Stimulated activated CD4-positive, alpha-beta T cell treated with anti-CD3 and anti-CD28 coated beads, Interleukin-4, amount 100 ng/mL, for 48 hours (primary cell): ENCODE measurements at places on chromosomes 11 and 22.

GRCh38 chr22:22067192-22067591, 84.6 kb upstream of the TOP3B start:
- no peak for DNase-seq

DNA sequence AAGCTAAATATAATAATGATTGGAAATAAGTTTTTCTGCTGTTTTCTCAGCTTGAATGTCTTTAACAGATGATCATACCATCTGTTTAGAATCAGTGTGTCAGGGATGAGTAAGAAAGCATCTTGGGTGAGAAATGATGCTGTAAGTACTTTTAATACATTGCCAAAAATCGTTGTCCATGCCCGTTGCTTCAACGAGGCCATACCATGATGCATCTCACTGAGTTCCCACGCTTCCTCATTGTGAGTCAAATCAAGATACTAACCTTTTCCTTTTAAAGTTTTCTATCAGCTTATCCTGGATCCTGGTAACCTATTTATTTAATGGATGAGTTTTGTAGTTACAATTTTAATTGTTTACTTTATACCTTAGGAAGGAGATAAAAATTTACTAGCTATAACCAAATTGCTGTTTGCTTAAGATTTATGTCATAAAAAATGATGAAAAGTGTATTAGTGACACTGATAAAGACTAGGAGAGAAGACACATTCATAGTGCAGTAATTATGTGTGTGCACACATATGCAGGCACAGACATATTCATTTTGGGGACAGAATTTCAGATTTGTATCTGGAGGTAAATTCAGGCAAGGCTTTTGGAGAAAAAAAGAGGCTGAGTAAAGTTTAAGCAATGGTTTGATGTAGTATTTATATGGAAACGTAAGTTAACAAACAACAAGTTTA, 154.8 kb downstream of the UVRAG start:
- no peak for DNase-seq

DNA sequence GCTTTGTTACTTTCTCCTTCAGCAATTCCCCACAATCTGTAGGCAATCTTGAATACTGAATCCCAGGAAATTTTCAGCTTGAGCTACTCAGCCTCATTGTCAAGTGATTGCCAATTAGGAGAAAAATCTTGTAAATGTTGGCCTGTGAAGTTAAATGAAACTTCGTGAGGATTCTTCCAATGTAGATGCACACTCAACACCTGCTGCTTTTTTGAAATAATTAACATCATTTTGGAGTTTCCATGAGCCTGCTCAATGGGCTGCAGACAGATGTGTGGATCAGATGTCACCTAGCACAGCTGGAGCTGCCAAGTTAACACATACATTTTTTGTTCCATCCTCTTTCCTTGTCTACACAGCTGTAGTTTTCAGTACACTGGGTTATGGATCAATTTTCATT, 645.6 kb upstream of the LUZP2 start:
- no peak for DNase-seq

- DNase-seq = no peak
These were observed 2.0 kb upstream of the TSSK2 start for GRCh38 chr22:19128946-19129727.

GRCh38 chr11:27464289-27464696, 8.3 kb downstream of the LGR4 start:
- DNase-seq = no peak

DNA sequence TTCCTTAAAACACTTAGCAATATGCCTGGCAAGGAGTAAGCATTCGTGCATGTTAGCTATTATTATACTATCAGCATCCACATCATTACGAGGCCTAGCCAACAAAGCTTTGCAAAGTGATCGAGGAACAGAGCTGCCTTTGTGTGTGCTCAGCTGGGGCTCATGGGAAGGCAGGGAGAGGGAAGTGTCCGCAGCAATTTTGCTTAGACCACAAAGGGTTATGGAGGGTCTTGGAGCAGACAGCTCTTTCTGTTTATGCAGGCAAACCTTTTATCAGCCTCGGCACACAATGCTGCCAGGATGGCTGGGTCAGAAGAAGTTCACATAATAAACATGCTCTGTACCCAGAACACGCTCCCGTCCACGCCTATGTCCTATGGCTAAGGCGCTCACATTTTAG, 10.9 kb upstream of the DKK3 start:
- no peak for DNase-seq

GRCh38 chr11:77046060-77046501, 11.9 kb downstream of the B3GNT6 start:
- peak; percentile 52 for DNase-seq

DNA sequence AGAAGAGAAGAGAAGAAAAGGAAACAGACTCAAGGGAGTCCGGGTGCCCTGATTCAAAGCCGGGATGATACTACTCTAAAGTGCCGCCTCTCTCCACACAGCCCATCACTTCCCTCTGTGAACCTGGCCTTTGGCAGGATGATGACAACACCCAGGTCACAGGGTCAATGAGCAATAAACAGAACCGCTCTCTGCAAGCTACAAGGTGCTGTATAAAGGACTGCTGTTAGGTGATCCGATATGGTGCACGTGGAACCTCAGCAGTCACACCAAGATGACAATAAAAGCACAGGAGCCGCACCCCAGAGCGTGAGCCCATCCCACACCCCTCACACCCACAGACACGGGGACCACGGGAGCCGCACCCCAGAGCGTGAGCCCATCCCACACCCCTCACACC, 10.7 kb downstream of the TTLL1 start:
- no peak for DNase-seq

GRCh38 chr11:86277741-86278140, 24.3 kb upstream of the HIKESHI start:
- DNase-seq = no peak

DNA sequence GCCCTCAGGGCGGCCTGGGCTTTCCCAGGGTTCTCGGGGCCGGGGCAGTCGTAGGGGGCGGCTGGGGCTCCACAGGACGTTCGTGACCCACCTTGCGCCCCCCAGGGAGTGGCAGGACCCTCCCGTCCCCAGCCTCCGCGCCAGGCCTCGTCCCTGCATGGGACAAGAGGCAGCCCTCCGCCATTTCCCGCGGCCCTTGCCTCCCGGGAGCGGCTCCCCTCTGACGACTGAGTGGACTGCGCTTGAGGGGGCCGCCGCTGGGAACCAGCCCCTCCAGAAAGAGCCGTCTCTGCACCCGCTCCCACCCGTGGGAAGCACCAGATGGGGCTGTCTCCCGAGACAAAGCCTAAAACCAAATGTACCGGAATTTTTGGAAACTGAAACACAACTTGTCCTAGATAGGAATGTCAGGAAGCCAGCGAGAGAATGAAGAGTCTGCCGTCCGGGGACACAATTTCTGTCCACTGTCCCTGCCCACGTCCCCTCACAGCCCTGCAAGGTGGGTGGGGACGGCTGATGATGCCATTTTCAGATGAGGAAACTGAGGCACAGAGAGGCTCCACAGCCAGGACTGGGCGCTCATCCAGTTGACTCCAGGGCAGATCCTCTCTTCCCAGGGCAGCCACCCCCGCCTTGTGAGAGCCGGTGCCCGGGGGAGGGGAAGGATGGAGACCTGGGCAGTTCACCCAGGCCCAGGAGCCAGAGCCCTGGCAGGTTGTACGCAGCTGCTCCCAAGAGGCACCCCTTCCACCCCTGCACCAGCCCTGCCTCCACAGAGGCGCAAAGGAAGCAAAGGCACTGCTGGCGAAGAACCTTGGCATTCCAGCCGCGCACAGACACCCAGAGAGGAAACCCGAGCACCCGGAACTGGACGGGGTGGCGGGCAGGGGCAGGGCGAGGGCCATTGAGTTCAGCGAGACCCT, 18.1 kb upstream of the PICK1 start:
- no peak for DNase-seq

DNA sequence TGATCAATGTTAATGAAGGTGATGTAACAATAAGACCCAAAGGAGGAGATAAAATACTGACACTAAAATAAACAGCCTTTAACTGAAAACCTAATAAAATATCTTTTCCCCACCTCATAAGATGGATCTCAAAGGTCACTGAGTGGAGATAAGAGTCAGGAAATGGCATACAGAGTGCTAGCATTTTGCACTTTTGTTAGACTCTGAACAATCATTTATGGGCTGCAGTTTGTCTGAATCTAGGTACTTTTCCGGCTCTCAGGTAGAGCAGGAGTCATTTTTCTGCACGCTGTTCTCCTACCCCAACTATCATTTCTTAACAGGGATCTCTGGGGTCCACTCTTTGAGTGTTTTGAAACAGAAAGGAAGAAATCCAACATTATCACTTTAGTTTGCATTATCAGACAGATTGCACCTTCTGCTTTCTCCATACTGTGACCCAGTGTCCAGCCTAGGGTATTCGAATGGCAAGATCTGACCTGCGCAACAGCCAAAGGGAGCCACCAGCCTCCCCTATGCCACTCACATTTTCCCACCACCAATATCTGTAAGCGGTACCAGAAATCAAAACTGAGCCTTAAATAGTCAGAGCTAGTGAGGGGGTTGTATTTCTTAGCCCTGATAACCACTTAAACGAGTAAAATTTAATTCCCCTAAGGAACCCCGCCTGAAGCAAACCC, 863 bp downstream of the SIAE start:
- DNase-seq = no peak

DNA sequence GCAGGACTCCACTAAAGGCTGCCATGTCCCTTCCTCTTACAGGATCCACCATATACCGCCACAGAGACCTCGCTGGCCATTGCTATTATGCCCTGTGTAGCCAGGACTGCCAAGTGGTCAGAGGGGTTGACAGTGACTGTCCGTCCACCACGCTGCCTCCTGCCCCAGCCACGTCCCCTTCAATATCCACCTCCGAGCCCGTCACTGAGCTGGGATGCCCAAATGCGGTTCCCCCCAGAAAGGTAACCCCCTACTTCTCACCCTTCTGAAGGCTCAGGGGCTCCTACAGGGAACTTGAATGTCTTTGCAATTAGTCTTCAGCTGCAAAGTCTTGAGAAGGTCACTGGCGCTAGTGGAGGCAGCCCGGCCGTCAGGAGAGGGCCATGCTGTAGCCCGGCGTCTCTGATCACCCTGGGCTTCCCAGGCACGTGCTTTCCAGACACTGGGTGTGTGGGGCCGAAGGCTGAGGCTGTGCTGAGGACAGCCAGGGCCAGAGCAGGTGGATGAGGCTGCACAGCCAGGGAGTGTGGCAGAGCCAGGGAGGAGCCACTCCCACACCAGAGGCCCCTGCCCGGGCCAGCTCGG, 30.0 kb upstream of the MUC5B start:
- DNase-seq = no peak

DNA sequence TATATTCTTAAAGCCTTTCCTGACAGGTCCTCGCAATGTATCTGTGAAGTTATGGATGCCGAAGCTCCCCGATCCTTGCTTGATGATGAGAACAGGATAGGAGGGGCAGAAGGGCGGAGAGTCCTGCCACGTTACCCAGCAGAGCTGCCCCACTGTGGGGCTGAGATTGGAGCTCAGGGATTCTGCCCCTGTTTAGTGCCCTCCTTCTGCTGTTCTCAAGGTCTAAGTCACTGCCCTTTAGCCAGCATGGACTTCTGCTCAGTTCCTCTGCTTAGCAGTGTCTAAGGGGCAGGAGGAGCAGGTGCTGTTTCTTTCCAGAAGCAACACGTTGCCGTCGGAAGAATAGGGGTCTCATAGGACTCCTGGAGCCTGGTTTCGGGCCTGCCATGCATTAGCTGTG, 164.2 kb upstream of the B3GAT1 start:
- DNase-seq = no peak

DNA sequence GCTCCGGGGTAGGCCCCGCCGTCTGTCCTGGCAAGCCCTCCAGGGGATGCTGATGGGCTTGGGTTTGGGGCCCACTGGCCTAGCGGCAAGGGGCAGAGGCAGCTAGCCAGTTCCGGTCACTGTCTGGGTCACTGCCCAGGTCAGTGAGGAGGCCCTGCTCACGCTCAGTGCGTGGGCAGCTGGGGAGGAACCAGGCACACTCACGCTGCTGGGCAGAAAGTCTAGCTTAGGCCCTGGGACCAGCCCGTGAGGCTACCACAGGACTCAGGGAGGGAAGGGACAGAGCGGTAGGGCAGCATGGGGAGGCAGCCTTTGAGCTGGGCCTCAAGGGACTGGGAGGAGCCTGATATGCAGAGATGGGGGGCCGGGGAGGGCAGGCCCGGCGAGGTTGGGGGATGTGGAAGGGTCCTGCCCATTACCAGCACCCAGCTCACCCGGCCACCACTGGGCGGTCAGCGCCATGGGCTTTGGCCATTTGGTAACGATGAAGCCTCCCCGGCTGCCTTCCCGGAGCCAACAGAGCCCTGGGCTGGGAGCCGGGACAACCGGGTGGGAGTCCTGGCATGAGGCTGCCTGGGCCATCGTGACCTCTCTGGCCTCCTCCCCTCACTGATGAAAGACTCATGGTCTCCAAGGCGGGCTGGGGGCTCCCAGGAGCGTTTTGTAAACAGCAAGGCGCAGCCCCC, 14.2 kb downstream of the SHISAL1 start:
- no peak for DNase-seq

DNA sequence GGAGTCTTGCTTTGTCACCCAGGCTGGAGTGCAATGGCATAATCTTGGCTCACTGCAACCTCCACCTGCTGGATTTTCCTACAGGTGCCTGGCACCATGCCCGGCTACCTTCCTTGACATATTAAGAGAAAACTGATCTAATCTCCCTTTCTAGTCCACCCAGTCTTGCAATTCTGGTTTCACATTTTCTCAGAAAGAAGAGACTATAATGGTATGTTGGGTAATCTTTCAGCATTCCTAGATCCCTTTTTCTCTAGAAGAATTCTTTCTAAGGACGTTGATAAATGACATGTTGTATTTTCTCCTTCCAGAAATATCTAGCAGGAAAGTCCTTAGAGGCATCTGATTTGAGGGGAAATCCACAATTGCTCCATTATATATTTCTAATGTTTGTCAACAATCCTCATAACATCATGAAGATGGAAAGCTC, 10.4 kb upstream of the HSPA8 start:
- no peak for DNase-seq

DNA sequence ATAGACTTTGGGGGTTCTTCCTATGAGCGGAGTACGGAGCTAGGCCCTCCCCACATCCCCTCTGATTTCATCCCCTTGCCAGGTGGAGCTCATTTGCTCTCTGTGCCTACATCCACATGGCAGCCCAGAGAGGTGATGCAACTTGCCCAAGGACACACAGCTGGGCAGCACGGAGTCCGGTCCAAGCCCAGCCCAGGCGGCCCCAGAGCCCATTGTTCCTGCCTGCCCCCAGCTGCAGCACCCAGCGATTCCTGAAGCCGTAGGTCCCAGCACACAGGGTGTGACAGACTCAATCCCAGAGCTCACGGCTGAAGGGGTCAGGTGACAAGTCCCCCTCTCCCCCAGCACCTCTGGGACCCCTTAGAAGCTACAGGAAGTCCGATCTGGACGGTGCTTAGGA, 22.2 kb upstream of the RFPL3 start:
- no peak for DNase-seq

DNA sequence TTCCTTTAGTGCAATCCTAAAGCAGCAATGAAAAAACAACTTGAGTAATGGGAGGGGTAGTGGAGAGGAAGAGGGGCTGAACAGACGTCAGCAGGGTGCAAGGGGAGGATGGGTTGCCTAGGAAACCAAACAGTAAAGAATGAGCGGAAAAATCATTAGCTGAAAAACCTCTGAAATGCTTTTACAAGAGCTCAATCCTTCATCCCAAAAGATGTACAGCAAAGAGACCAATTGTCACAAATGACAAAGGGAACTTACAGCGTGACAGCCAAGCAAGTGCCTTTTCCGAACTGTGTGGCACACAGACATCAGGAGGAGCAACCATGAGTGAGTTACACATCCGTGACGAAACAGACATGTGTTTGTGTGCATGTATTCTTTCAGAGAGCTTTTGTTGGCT, 104.6 kb downstream of the SIK3 start:
- DNase-seq = no peak

- no peak for DNase-seq
These were observed 17.8 kb downstream of the SART1 start for GRCh38 chr11:65979261-65979759.
